ENCODE measurements at places on chromosomes 13 and 19.

DNA sequence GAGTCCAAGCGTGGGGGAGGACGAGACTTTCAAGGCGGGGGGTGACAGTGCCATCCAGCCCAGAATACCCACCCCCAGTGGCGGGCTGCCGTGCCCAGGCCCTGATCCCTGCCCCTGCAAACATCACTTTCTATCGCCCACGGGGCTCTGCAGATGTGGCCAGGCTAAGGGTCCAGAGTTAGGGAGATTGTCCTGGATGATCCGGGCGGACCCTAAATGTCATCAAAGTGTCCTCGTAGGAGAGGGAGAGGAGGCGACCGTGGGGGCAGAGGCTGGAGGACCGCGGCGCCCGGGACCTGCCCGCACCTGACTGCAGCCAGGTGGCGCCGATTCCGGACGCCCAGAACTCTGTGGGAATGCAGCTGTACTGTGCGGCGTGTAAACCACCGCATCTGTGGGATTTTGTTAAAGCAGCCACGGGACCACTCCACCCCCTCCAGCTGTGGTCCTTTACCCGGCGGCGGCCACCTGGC, 32.4 kb downstream of the GJA3 start:
- no peak for DNase-seq

GRCh38 chr13:29810145-29810742, 40.2 kb downstream of the UBL3 start:
- no peak for DNase-seq

- no peak for DNase-seq
Observed at GRCh38 chr19:55160986-55161365, 3.4 kb upstream of the TNNI3 start.

DNA sequence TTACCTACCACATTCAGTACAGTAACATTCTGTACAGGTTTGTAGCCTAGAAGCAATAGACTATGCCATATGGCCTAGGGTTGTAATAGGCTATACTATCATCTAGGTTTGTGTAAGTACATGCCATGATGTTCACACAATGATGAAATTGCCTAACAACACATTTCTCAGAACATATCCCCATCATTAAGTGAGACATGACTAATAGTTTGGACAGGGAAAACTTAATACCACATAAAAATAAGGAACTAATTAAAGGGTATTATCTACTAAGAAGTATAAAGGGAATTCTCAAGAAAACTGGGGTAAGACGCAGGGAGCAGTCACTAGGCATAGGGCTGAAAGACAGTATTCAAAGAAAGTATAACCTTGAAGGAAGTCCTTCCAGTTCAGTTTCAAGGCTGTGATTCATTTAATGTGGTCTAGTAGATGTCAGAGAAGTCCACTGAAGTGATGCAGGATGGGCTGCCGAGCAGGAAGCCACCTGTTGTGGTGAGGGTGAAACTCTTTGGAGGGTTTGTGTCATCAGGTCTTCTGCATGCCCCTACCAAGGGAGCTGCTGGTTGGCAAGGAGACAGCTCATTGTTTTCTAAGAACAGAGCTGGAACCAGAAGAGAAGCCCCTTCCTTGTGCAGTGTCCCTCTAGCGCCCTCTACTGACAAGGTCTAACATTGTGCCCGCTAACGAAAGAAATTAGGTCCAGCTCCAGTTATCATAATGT, 122.9 kb downstream of the OLFM4 start:
- peak; percentile 44 for DNase-seq

DNA sequence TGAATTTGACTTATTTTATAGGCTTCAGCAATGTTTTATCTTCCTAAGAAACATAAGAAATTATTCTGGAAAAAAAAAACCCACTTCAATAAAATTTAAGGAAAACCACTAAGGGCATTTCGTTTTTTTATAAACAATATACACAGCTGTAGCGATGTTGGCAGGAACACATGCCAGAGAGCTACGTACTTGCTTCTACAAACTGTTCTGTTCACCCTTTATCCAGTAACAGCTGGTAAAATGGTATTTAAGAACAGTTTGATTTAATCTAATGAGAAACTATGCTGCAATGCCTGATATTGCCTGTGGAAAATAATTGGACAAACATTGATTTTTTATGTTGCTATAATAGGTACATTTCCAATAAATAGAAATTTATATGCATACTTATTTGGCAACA, 137.2 kb upstream of the DACH1 start:
- DNase-seq: no peak

DNA sequence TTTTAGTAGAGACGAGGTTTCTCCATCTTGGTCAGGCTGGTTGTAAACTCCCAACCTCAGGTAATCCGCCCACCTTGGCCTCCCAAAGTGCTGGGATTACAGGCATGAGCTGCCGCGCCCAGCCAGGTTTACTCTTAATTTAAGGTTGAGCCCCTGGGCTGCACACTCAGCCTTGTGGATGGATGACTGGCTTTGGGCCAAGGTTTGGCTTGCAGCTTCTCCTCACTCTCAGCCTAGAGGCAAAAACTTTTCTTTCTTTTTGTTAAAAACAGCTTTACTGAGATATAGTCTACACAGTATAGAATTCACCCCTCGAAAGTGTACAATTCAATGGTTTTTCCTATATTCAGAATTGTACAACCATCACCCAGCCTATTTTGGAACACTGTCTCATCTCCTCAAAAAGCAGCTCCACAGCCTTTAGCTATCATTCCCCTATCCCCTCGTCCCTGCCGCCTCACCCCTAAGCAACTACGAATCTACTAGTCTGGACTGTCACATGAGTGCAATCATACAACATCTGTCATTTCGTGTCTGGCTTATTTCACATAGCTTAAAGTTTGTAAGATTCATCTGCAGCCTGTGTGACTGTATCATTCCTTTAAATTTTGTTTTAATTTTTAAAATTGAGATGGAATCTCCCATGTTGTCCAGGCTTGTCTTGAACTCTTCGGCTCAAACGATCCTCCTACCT, 14.5 kb upstream of the TSPAN16 start:
- no peak for DNase-seq

DNA sequence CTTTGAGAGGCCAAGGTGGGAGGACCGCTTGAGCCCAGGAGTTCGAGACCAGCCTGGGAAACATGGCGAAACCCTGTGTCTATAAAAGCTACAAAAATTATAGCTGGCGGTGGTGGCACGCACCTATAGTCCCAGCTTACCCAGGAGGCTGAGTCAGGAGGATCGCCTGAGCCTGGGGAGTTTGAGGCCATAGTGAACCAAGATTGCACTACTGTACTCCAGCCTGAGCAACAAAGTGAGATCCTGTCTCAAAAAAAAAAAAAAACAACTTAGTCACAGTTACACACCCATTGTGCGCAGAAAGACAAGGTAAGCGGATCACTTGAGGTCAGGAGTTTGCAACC, 728 bp upstream of the DENND1C start:
- DNase-seq: no peak

- DNase-seq: no peak
Observed at GRCh38 chr13:109243311-109243951, 543.0 kb downstream of the IRS2 start.

DNA sequence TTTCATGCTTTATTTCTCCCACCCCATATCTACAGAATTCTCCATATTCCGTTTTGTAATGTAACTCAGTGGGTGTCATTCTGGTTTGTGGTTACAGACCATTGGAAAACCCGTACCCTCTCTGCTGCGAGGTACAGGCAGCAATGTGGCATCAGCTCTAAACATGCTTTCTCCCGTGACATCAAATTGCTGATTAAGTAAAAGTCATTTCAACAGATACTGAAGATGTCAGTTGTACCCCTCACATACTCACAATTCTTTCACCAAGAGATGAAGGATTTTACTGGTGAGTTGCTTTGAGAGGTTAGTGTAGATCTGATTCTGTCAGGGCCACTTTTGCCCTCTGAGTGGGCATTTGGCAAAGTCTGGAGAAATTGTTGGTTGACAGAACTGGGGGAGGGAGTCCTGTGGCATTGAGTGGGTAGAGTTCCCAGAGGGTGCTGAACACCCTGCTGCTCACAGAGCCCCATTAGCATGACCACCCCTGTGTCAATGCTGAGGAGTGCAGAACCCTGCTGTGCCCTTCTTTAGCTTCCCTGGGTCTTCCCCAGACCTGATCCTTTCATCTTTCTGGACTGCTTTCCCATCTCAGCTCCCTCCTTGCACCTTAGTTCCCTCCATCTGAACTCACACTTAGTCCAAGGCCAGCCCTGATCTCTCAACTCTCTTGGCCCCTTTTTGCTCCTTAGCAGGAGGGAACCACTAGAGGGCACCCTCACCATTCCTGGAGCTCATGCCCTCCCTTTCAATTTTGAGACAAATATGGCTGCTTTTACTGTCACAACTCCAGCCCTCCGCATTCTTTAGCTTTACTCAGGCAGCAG, 39.9 kb upstream of the CEACAM8 start:
- DNase-seq: no peak

GRCh38 chr13:113275387-113275786, 21.7 kb upstream of the LAMP1 start:
- DNase-seq: peak; percentile 16

DNA sequence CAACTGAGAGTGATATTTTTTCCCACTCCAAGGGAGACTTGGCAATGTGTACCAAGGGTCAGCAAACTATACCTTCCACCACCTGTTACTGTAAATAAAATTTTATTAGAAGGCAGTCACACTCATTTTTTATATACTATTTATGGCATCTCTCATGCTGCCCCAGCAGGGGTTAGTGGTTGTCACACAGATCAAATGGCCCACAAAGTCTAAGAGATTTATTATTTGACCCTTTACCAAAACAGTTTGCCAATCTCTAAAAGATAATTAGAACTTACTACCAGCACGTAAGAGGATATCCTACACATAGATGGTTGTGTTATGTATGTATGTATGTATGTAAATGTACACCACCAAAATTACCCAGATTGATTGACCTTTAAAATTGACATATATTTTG, 185.1 kb downstream of the PRR20E start:
- no peak for DNase-seq

DNA sequence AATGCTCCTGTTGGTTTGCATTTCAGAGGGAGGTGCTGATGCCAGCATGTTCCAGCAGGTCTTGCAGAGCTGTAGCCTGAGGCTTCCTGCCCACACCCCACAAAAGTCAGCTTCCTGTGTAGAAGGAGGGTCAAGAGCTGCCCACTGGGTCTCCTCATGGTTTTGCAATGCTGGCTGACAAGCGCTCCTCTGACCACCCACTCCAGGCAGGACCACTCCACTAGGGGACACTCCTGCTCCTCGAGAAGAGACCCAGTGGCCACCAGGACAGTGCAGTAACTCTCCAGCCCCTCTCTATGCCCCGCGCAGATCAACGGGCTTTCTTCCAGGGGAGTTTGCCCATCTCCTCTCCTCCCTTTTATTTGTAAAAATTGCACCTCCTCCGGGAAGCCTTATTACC, 72.9 kb upstream of the UQCRFS1 start:
- no peak for DNase-seq

DNA sequence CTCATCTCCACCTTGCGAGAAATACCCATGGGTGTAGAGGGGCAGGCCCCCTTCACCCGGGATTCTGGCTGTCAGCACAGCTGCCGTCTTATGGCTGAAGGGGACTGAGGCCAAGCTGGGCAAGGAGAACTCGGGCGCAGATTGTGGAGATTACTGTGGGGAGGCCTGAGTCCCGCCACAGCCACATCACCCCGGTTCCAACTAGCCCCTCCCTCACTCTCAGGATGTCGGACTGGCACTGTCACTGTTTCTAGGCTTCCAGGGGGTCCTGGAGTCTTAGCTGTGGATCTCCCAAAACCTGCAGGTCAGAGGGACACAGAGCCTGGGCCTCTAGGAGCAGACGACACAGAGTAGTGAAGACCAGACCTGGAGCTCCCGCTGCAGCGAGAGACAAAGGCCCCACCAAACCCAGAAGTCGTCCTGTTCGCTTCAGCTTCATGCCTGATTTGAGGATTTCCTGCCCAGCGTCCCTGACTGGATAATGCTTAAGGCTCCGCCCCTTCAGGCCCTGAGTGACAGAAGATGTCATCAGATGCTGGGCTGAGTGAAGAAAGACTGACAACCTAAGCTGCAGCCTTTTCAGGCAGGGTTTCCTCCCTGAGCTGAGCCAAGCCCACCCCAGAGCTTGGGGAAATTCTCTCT, 55.8 kb downstream of the ZNF93 start:
- no peak for DNase-seq

- no peak for DNase-seq
Observed at GRCh38 chr19:49165111-49165750, 7.6 kb downstream of the TRPM4 start.

DNA sequence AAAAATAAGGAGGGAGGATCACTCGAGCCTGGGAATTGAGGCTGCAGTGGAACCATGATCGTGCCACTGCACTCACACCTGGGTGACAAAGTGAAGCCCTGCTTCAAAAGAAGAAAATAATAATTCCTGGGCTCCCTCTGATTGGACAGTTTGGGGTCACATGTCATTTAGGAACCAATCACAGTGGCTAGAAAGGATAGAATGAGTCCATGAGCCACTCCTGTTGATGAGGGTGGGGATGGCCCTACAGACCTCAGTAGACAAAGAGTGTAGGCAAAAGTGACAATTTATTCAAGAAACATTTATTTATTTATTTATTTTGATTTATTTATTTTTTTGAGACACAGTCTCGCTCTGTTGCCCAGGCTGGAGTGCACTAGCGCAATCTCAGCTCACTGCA, 26.8 kb upstream of the ADGRE5 start:
- DNase-seq: no peak

- no peak for DNase-seq
Observed at GRCh38 chr13:30715837-30716236, 19.5 kb upstream of the ALOX5AP start.

GRCh38 chr19:2064788-2065524, 13.9 kb upstream of the MKNK2 start:
- no peak for DNase-seq

DNA sequence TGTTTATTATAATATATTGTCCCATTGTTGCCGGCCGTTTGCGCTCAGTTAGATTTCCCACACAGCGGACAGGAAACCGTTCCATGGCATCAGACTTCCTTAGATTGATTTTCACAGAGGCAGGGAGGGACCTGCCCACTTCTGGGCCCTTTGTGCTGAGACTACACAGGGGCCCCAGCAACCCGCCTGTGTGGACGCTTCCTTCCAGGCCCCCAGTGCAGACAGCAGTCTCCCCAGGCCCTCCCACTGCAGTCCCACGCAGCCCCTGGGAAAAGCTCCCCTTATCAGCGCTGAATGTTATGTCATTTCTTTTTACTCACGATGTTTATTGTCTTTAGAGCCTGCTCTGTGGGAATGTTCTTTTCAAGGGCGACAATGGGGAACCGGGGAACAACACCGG, 351.7 kb upstream of the ARGLU1 start:
- no peak for DNase-seq

- DNase-seq: peak; percentile 99
Observed at GRCh38 chr19:6372594-6373095, at the start of gene ALKBH7. Gene ALKBH7 (plus strand): TSS chr19:6372794. CDS start chr19:6372821, 27 bp downstream.

GRCh38 chr13:39405107-39405506, 197.9 kb downstream of the LHFPL6 start:
- no peak for DNase-seq

- DNase-seq: peak; percentile 77
Observed at GRCh38 chr19:15177269-15178116, 23.3 kb downstream of the NOTCH3 start.

- peak; percentile 37 for DNase-seq
Observed at GRCh38 chr13:92843549-92843948, 383.1 kb upstream of the GPC6 start.

- DNase-seq: no peak
Observed at GRCh38 chr19:18975869-18976268, 34.9 kb upstream of the HOMER3 start.
